ENCODE measurements at places on chromosomes 6 and 20. TPM values are rescaled to one million over a fixed set of nuclear protein-coding genes. Genes with fewer than 3 reads are reported as not detected.

RIPOR3 gene
- total RNA-seq, result not detected

SLC17A2 gene
- not detected for total RNA-seq

DNA sequence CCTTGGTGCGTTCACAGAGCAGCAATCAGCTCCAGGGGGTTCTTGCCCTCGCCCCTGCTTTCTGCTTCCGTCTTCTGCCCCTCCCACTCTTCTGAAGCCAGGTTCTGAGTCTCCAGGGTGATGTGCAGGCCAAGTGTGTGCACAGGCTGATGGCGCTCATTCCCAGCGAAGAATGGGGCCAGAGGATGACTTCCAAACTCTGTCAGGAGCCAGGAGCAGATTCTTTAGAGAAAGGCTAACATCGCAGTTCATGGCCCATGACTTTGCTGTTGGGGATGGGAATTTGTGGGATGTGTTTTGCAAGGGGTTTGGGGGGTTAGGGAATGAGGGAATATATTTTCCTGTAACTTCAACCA is 56.1 kb upstream of the CCN6 start:
- no peak for DNase-seq

GRCh38 chr20:20786428-20786827 is 74.0 kb upstream of the RALGAPA2 start:
- DNase-seq, result no peak

- DNase-seq, result no peak
Measured at GRCh38 chr20:15708984-15709598, 864.2 kb downstream of the KIF16B start.

DNA sequence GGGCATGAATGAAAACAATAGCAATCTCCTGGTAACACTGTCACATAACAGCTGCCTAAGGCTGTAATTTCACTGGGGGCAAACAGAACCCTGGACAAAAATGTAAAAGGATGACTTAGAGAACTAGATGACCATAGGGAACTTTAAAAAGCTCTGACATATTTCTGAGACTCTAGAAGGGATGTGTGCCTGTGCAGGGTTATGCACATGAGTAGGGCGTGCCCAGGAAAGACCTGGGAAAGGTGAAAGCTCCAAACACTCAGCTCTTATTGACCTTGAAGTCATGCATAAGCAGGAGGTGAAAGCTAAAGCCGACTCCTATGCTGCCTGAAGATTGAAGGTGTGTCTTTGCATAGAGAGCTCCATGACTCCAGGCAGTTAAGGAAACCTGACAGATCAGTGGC is 118.4 kb upstream of the BTBD3 start:
- DNase-seq, result no peak

All from chondrocyte (in vitro differentiated cells).